IMR-90 (cell line): ENCODE measurements at places on chromosomes 2 and 18. TPM values are rescaled to one million over a fixed set of nuclear protein-coding genes. Genes with fewer than 3 reads are reported as not detected.

ZNF396 gene
- 0.13 and 0.26 TPM in 2 replicates for polyA plus RNA-seq

SLC23A3 gene
- polyA plus RNA-seq = 0.43 and 0.65 TPM in 2 replicates

KCNK3 gene
- polyA plus RNA-seq = 0.03 and 0.17 TPM in 2 replicates

HOXD11 gene
- not detected in 2 replicates for polyA plus RNA-seq

CRYGC gene
- polyA plus RNA-seq = not detected in 2 replicates

CRACDL gene
- not detected in 2 replicates for polyA plus RNA-seq

TUBB8B gene
- polyA plus RNA-seq = not detected in 2 replicates

LINC00305 gene
- not detected in 2 replicates for polyA plus RNA-seq

CRYGA gene
- polyA plus RNA-seq = not detected in 2 replicates

RAB6D gene
- polyA plus RNA-seq = not detected in 2 replicates

PIK3C3 gene
- polyA plus RNA-seq = 34.7 and 41.2 TPM in 2 replicates

NEU4 gene
- not detected in 2 replicates for polyA plus RNA-seq

SLC66A2 gene
- 23.5 and 29.6 TPM in 2 replicates for polyA plus RNA-seq

LNPK gene
- 14.7 and 18.7 TPM in 2 replicates for polyA plus RNA-seq
